ENCODE measurements at places on chromosomes 6 and 20. TPM values are rescaled to one million over a fixed set of nuclear protein-coding genes. Genes with fewer than 3 reads are reported as not detected.

- no peaks in the 10 kb centered on the region for H3K4me1 ChIP-seq
- no peaks in the 10 kb centered on the region for H3K27me3 ChIP-seq
- H3K4me3 ChIP-seq: no peak overlapping the region
- no peak for DNase-seq
- H3K36me3 ChIP-seq: no peaks in the 10 kb centered on the region
- no peak overlapping the region for H3K27ac ChIP-seq
Observed at GRCh38 chr20:32870985-32871384, 12.3 kb downstream of the EFCAB8 start.

- H3K36me3 ChIP-seq: no peaks in the 10 kb centered on the region
- H3K4me3 ChIP-seq: peak overlapping the region; percentile 70
- DNase-seq: no peak
- peaks cover 5% of the 10 kb centered on the region for H3K4me1 ChIP-seq
Observed at GRCh38 chr6:28105245-28105639, 19.2 kb upstream of the ZSCAN16 start.

- H3K4me3 ChIP-seq: no peak overlapping the region
- no peaks in the 10 kb centered on the region for H3K36me3 ChIP-seq
- DNase-seq: no peak
- H3K27ac ChIP-seq: no peak overlapping the region
Observed at GRCh38 chr20:43894491-43894890, 20.2 kb upstream of the TOX2 start.

GRCh38 chr20:10507052-10507451, 71.9 kb downstream of the SLX4IP start:
- no peak overlapping the region for H3K4me3 ChIP-seq
- peaks cover 80% of the 10 kb centered on the region for H3K4me1 ChIP-seq
- H3K27ac ChIP-seq: peak overlapping the region; percentile 87
- DNase-seq: no peak
- H3K27me3 ChIP-seq: no peaks in the 10 kb centered on the region
- no peaks in the 10 kb centered on the region for H3K36me3 ChIP-seq

GRCh38 chr20:62975251-62975760, 22.8 kb downstream of the SLC17A9 start:
- peaks cover 85% of the 10 kb centered on the region for H3K27me3 ChIP-seq
- no peak overlapping the region for H3K27ac ChIP-seq

- H3K4me3 ChIP-seq: no peak overlapping the region
- H3K4me1 ChIP-seq: no peaks in the 10 kb centered on the region
- no peak for DNase-seq
- no peaks in the 10 kb centered on the region for H3K36me3 ChIP-seq
- H3K27me3 ChIP-seq: no peaks in the 10 kb centered on the region
Observed at GRCh38 chr6:136235233-136235564, 14.9 kb downstream of the MTFR2 start.

DNA sequence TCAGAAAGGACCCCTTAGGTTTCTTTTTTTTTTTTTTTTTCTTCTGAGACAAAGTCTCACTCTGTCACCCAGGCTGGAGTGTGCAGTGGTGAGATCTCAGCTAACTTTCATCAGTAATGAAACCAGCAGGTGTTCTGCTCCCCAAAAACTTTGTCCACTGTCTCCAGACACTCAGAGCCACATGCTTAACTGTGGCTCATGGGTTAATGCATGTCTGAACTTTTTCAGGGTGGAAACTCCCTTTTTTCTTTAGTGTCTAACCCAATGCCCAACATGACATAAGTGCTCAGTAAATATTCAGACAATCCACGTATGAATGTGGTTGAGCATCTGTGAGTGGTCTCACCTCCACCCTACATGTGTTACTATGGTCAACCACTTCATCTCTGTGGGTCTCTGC, 45.4 kb downstream of the MYB start:
- H3K4me1 ChIP-seq: no peaks in the 10 kb centered on the region
- no peaks in the 10 kb centered on the region for H3K27me3 ChIP-seq
- H3K4me3 ChIP-seq: no peak overlapping the region
- no peak overlapping the region for H3K27ac ChIP-seq
- H3K36me3 ChIP-seq: no peaks in the 10 kb centered on the region

DNA sequence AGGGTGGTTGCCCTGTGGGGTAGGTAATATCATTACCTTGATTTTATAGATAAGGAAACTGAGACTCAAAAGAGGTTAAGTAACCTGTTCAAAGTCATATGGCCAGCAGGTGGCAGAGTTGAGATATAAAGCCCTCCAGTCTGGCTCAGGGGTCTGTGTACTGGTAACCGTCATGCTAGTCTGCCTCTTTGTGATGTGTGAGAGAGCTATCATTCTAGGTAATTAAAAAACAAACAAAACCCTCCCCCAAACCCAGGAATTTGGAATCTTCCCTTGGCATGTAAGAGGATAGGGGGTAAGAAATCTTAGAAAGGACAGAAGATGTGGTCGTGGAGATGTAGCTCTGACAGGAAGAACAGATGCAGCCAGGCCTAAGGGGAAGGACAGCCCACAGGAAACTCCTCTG, 206.0 kb downstream of the CDC5L start:
- H3K27me3 ChIP-seq: no peaks in the 10 kb centered on the region
- H3K4me3 ChIP-seq: no peak overlapping the region
- no peak overlapping the region for H3K27ac ChIP-seq
- no peak for DNase-seq
- no peaks in the 10 kb centered on the region for H3K4me1 ChIP-seq

GRCh38 chr6:124294574-124295200, 491.0 kb downstream of the NKAIN2 start:
- no peaks in the 10 kb centered on the region for H3K27me3 ChIP-seq
- no peak for DNase-seq
- H3K27ac ChIP-seq: no peak overlapping the region
- no peak overlapping the region for H3K4me3 ChIP-seq
- H3K36me3 ChIP-seq: no peaks in the 10 kb centered on the region
- H3K4me1 ChIP-seq: no peaks in the 10 kb centered on the region

GRCh38 chr20:3777716-3778629, 3.3 kb downstream of the SPEF1 start:
- H3K36me3 ChIP-seq: no peaks in the 10 kb centered on the region
- DNase-seq: peak; percentile 90
- peak overlapping the region; percentile 24 for H3K27ac ChIP-seq
- no peaks in the 10 kb centered on the region for H3K27me3 ChIP-seq
- H3K4me3 ChIP-seq: peak overlapping the region; percentile 54
- peaks cover 28% of the 10 kb centered on the region for H3K4me1 ChIP-seq

DNA sequence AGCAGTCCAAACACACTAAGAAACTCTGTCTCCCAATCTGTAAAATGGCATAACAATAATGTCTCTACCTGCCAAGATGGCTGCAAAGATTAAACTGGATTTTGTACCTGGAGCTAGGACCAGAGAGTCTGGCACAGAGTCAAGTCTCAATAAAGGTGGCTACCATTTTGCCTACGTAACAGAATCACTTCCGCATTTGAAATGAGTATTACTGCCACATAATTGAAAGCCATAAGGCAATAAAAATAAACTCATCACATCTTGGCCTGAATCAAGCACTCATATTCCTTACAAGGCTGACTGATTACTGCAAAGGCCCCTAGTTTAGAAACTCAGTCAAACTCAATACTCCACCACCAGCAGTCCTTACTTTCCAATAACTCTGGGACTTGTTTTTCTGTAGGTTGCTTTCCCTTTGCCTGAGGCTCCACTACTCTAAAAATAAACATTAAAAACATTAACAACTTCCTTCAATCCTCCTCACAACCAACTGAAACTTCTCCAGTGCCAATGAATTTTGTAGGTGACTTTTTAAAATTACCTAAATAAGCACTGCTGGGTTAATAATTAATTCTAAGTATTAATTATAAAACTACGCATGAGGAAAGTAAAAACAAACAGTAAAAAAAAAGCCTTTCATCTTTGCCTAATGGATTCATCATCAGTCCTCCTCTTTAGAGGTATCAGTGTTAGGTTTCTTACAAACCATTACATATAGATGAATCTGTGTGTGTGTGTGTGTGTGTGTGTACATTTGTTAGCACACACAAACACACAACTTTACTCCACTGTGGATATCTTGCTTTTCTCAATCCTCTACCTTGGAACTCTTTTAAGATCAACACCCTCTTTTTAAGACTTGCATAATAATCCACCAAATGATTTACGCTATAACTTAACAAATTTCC, 3.7 kb downstream of the KIF16B start:
- no peak overlapping the region for H3K4me3 ChIP-seq
- H3K4me1 ChIP-seq: peaks cover 25% of the 10 kb centered on the region
- no peak overlapping the region for H3K27ac ChIP-seq
- DNase-seq: no peak
- no peaks in the 10 kb centered on the region for H3K36me3 ChIP-seq
- H3K27me3 ChIP-seq: no peaks in the 10 kb centered on the region

DNA sequence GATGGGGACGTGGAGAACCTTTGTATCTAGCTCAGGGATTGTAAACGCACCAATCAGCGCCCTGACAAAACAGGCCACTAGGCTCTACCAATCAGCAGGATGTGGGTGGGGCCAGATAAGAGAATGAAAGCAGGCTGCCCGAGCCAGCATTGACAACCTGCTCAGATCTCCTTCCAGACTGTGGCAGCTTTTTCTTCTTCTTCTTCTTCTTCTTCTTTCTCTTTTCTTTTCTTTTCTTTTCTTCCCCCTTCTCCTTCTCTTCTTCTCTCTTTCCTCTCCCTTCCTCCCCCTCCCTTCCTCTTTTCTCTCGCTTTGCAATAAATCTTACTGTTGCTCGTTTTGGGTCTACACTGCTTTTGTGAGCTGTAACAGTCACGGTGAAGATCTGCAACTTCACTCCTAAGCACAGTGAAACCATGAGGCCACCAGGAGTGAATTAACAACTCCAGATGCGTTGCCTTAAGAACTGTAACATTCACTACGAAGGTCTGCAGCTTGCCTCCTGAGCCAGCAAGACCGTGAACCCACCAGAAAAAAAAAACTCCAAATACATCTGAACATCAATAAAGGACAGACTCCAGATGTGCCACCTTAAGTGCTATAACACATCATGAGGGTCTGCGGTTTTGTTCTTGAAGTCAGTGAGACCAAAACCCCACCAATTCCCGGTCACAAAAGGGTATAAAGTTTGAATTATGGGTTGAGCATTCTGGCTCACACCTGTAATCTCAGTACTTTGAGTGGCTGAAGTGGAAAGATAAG, 19.6 kb upstream of the SERPINB1 start:
- peaks cover 8% of the 10 kb centered on the region for H3K4me1 ChIP-seq
- no peaks in the 10 kb centered on the region for H3K36me3 ChIP-seq
- no peak for DNase-seq
- H3K27ac ChIP-seq: no peak overlapping the region
- H3K4me3 ChIP-seq: no peak overlapping the region

DNA sequence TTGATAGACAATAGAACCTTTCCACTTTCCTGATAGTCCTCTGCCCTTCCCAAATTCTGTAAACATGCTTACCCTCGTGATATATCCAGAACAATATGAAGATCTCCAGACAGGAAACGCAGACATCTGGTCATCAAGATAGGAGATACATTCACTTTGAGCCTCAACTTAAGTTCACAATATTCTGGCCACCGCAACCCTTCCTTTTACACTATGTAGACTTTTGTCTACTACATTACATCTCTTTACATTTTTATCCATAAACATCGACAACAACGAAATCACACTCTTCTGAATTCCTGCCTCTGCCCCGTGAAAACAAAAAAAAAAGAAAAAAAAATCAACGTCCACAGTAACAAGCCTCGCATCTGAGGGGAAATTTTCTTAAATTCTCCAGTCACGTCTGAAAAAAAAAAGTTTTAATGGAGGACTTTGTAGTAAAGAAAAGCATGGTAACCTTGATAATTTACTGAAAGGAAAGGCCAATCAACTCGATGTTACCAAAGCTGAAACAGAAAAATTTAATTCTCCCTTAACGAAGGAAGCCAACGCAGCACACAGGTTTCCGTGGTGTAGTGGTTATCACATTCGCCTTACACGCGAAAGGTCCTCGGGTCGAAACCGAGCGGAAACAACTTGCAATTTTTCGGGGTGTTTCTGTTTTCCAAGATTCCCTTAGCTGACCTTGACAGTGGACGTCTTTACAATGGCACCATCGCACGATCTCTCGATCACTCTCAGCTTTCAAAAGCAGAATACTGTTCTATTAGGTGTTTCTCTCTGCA, 21.8 kb downstream of the POM121L2 start:
- H3K36me3 ChIP-seq: no peaks in the 10 kb centered on the region
- H3K27me3 ChIP-seq: peaks cover 100% of the 10 kb centered on the region
- no peak for DNase-seq
- no peak overlapping the region for H3K4me3 ChIP-seq
- H3K27ac ChIP-seq: no peak overlapping the region

- H3K36me3 ChIP-seq: no peaks in the 10 kb centered on the region
- H3K27ac ChIP-seq: no peak overlapping the region
- no peaks in the 10 kb centered on the region for H3K4me1 ChIP-seq
- no peak for DNase-seq
Observed at GRCh38 chr6:154123155-154123956, 84.3 kb downstream of the OPRM1 start.

GRCh38 chr20:60787276-60787675, 464.8 kb upstream of the CDH4 start:
- H3K36me3 ChIP-seq: no peaks in the 10 kb centered on the region
- no peaks in the 10 kb centered on the region for H3K4me1 ChIP-seq
- no peaks in the 10 kb centered on the region for H3K27me3 ChIP-seq
- no peak overlapping the region for H3K4me3 ChIP-seq
- no peak for DNase-seq

DNA sequence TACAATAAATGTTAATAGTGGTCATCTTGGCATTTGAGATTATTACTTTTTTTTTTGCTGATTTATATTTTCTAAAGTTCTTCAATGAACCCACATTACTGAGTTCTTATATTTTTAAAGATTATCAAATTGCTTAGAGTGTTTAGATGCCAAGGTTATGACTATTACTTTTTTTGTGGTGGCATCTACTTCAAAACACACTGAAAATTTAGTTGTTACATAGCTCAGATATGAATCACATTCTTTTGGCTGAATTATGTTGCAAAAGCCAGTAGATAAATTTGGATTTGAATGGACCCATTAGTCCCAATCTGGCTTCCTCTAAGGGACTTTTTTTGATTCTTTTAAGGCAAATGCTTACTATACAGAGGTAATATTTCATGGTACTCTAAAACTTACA, 8.9 kb downstream of the UTRN start:
- H3K36me3 ChIP-seq: no peaks in the 10 kb centered on the region
- DNase-seq: no peak
- no peak overlapping the region for H3K27ac ChIP-seq
- H3K4me1 ChIP-seq: peaks cover 7% of the 10 kb centered on the region
- H3K4me3 ChIP-seq: no peak overlapping the region

The FOXA2 gene
- total RNA-seq: not detected

The HDGFL1 gene
- total RNA-seq: not detected

The AK9 gene
- total RNA-seq: 14.3 TPM

The MAD2L1BP gene
- total RNA-seq: 32.3 TPM

The ABHD16B gene
- total RNA-seq: not detected

The PLCB1 gene
- 117 TPM for total RNA-seq

The CSNK2B gene
- total RNA-seq: 227 TPM

The SLC17A3 gene
- not detected for total RNA-seq

The SNAI1 gene
- total RNA-seq: 1.8 TPM

The TP53TG5 gene
- total RNA-seq: 0.36 TPM

The TBXT gene
- total RNA-seq: not detected

The C2 gene
- 17.7 TPM for total RNA-seq

The FKBP1C gene
- not detected for total RNA-seq
